CD4-positive, alpha-beta T cell treated with Interleukin-17A for 1 hour (primary cell): ENCODE measurements at places on chromosomes 4 and X.

DNA sequence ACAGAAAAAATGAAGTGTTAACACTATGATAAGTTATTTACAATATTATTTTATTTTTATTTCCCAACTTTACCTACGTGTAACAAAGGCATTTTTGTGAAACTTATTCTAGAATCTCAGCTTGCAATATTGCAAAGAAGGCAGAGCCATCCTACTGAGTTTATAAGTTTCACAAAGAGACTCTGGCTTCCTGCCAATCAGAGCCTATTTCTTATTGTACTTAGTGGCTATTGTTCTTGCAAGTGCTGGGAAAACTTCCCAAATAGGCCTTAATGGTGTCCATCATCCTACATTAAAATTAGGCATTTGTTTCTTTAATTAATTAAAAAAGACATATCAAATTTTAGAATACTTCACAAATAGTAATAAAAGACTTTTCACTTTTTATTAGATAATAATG lies 233.2 kb downstream of the EPHA5 start:
- DNase-seq = no peak

GRCh38 chr4:178553201-178553600 lies 1111.0 kb upstream of the AGA start:
- DNase-seq = no peak

- no peak for DNase-seq
Measured at GRCh38 chr4:164139291-164139690, 614.6 kb upstream of the SMIM31 start.

DNA sequence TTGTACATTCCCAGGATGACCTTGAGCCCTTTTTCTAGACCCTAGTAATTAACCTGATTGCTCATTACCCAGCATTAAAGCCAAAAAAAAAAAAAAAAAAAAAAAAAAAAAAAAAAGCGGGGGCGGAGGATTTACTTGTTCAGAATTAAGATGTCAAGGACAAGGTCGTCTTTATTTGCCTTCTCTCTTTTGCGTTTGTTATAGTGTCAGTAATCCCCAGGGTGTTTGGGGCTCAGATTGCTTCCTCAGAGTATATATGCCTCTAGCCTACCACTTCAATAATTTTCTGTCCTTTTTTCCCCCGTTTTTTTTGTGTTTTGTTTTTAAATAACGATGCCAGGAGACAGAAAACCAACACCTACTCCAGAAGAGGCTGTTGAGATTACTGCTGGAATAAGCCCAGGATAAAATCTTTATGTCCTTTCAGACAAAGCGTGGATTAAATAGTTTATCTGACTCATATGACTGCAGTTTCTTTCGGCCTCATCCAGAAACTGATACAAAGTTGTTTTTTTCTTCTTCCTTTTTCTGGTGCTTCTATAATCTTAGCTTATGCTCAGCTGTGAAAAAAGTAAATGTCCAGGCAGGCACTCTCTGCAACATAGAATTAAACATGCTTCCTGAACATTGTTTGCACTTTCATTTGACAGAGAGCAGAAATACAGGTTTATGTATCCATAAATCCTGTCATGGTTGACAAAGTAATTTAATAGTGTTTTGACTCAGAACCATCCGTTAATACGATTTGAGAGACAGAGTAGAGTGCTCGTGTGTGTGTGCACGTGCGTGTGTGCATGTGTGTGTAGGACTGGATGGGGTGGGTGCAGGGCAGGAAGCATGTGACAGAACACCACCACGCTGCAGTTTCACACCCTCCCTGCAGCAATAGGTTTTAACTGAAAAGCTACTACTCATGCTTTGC lies 138.6 kb downstream of the AFF1 start:
- DNase-seq = peak; percentile 46

DNA sequence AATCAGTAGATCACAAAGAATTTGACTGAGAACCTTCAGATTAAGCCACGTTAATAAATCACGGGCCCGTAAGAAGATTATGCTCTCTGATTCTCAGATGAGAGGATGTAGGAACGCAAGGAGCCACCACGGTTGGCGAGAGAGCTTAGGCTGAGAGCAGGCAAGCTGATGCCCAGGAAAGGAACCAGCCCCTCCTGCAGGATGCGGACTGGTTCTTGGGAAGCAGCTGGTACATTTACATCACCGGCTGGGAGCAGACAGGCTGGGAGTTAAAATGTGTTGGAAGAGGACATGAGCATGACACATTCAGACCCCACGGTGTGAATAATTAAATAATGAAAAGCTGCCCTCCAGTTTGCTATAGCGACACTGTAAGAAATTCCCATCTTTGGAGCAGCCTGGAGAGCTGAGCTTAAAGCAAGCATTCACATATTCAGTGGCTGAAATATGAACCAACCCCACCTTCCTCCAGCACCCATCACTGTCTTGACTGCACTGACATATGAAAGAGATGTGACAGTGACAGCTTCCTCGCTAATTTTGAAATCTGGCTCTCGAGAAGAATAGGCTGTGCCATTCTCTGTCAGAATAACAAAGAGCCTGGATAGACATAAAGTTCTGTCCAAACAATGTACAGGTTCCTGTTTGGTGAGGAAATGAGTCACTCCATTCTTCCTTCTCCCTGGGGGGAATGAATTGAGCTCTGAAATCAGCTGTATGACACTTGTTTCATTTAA lies 33.1 kb downstream of the LNX1 start:
- DNase-seq = no peak

- no peak for DNase-seq
Measured at GRCh38 chr4:142960867-142961644, 115.0 kb upstream of the INPP4B start.

DNA sequence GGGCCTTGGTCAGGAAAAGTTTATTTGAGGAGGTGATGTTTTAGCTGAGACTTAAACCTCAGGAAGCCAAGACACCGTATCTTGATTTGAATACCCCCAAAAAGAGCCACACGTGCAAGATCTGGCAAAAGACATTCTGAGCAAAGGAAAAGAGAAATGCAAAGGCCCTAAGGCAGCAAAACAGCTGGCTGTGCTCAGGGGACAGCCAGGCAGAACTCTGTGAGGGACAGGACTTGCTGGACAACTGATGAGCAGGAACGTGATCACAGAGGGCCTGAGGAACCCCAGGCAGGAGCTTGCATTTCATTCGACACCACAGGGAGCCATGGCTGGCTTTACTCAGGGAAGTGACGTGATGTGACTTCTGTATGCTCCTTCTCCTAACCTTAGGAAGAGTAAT lies 56.0 kb downstream of the OCRL start:
- no peak for DNase-seq

- DNase-seq = no peak
Measured at GRCh38 chr4:122329876-122330565, 48.8 kb upstream of the ADAD1 start.

DNA sequence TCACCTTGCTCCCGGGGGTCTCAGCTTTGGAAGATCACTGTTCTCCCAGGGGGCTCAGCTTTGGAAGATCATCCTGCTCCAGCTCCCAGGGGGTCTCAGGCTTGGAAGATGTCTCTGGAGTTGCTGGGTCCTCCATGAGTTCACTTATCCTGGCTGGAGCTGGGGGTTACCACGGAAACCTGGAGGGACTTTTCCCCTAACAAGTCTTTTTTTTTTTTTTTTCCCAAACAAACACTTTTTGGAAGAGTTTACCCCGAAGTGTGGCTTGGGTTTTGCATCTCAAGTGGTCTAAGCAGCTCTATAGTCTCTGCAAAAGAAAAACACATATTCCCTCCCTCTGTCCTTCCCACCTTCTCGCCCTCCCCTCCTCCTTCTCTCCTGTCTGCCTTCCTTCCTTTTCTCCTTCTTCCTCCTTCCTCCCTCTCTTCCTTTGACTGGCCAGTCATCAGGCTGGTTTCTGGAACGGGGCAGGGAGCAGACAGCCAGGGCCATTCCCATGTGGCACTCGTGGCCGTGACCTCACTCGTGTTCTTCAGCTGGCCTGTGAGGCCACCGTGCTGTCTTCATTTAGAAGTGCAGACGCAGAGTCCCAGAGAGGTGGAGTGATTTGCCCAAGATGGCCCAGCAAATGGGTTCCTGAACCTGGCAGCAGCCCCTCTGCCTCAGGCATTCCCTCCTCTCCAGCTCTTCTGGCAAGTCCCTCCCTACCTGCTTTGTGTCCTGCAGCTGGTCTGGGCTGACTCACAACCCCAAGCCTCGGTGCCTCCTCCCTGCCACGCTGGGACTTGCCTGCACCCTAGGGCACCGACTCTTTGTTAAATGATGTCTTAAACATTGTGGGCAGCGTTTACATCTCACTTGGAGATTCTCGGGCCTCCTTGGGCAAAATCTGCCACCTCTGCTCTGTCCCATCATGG lies 25.9 kb upstream of the HMX1 start:
- no peak for DNase-seq

GRCh38 chr4:112523008-112523721 lies 7.2 kb upstream of the NEUROG2 start:
- peak; percentile 51 for DNase-seq

- DNase-seq = no peak
Measured at GRCh38 chr4:128524311-128524710, 236.7 kb upstream of the PGRMC2 start.

- no peak for DNase-seq
Measured at GRCh38 chr4:89957046-89957926, 62.6 kb downstream of the MMRN1 start.

DNA sequence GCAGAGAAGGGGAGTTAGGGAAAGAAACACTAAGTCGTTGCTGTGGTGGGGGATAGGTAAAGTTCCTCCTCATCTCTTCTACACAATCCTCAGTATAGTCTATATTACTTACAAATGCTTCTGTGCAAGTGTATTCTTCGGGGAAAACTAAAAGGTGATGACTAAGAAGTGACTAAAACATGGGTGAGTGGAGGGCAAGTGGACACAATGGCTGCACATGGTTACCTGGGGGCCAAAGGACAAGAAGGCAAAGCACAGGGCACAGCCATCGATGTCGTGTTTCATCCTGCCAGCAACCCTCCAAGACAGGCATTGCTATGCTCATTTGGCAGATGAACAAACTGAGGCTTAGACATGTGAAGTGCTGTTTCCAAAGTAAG lies 35.5 kb upstream of the CCKAR start:
- no peak for DNase-seq

- DNase-seq = no peak
Measured at GRCh38 chrX:13235930-13236329, 83.9 kb downstream of the ATXN3L start.

DNA sequence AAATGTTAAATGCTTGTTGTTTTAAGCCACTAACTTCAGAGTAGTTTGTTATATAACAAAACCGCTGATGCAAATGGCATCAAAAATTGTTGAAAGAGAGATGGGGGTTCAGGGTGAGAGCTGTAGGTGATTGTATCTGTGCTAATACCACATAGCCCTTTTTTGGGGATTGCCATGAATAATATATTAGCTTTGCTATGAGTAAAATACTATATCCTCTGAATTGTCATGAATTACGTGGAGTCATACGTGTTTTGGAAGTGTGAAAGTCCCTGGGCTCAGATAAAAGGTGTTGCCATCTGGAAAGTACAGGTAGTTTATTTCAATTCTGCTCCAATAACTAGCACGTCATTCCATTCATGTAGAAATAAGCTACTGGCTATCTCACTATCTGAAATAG lies 30.6 kb downstream of the DYNLT3 start:
- DNase-seq = no peak

GRCh38 chr4:183392377-183392776 lies 52.1 kb upstream of the CDKN2AIP start:
- DNase-seq = no peak

DNA sequence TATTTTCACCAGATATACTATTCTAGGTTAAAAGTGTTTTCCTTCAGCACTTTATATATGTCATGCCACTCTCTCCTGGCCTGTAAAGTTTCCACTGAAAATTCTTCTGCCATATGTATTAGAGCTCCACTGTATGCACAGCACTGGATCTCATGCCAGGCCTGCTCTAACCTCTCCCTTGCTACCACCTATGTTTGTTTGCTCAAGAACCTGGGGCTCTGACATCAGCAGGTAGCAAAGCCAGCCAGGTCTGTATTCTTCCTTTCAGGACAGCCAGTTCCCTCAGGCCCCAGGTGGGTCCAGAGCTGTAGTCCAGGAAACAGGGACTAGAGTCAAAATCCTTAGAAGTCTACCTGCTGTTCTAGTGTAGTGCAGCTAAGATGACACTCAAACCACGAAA lies 19.1 kb upstream of the MUC7 start:
- no peak for DNase-seq

DNA sequence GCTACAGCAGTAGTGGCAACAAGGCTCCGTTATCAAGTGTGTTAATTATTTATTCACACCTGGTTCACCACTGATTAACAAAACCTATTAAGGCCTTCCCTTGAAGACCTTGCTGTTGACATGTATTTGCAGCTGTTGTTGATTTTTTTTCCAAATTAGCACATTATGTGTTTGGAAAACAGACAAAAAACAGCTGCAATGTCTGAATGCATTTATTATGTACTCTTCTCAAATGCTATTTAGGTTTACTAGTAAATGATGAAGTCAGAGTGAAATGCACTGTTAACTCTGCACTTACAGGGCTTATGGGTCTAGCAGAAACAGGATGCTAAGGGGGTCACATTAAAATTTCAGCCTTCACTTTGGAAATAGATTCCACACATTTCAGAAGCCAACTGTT lies 99.5 kb upstream of the PCDH7 start:
- DNase-seq = no peak

DNA sequence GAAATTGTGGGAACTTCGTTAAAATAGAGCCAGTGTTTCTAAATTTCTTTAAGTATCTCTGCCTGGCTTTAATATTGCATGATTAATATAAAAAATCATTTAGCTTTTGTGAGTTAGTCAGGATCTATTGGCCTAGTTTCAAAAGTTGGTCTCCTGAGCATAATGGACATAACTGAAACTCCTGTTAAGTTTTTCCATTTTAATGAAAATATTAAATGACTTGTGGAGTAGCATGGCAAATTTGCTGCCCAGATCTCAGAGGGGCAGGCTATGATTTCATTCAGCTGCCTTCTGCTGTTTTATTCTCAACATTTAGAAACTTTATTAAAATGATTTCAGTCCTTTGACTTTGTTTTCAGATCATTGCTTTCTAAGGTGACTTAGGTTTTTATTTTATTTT lies 962.9 kb upstream of the GRID2 start:
- no peak for DNase-seq

- no peak for DNase-seq
Measured at GRCh38 chr4:2287594-2287915, 25.6 kb upstream of the MXD4 start.

GRCh38 chr4:44623676-44624075 lies 27.7 kb downstream of the YIPF7 start:
- no peak for DNase-seq

GRCh38 chrX:135951291-135951690 lies 22.5 kb downstream of the MMGT1 start:
- DNase-seq = no peak

- no peak for DNase-seq
Measured at GRCh38 chrX:83509254-83509801, 1.2 kb downstream of the POU3F4 start.

GRCh38 chr4:52748432-52748831 lies 2.8 kb downstream of the ERVMER34-1 start:
- DNase-seq = no peak

DNA sequence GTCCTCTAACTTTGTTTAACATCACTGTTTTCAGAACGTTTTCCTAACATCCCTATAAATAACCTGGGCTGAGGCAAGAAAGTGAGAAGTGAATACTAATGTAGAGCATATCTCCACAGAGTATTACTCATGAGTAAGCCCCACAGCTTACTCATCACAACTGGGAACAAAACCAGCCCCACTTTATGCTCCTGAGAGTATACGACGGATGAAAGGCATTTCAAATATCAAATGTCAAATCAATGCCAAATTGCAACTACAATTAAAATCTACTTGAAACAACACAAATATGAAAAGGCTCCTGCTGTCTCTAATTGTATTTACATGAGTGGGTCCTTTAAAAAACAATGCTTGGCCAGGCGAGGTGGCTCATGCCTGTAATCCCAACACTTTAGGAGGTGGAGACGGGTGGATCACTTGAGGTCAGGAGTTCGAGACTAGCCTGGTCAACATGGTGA lies 41.2 kb downstream of the SH3RF1 start:
- no peak for DNase-seq
